ENCODE measurements at places on chromosomes 5 and 9.
A peak's percentile ranks its signal among the peaks of the same experiment; 100 is the strongest.

DNA sequence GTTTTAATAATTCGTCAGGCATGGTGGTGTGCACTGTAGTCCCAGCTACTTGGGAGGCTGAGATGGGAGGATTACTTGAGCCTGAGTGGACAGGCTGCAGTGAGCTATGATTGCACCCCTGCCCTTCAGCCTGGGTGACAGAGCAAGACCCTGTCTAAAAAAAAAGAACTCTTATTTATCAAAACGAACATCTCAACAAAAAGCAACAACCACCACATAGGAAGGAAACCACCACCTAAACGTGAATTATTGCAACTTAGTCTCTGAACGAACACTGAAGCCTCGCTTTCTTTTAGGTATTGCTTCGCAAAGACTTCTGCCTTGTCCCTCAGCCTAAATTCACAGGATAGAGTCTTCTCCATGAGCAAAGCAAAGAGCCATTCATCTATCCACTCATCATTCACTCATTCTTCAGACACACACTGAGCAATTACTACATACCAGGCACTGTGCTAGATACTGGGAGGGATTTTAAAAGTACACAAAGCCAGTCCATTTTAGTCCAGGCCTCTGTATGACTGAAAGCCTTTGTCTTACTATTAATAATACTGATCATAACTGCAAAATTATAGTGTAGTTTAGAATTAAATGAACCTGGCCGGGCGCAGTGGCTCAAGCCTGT, 57.4 kb downstream of the THBS4 start:
- DNase-seq = no peak

- DNase-seq = no peak
Observed at GRCh38 chr9:138075496-138075895, 197.9 kb downstream of the CACNA1B start.

DNA sequence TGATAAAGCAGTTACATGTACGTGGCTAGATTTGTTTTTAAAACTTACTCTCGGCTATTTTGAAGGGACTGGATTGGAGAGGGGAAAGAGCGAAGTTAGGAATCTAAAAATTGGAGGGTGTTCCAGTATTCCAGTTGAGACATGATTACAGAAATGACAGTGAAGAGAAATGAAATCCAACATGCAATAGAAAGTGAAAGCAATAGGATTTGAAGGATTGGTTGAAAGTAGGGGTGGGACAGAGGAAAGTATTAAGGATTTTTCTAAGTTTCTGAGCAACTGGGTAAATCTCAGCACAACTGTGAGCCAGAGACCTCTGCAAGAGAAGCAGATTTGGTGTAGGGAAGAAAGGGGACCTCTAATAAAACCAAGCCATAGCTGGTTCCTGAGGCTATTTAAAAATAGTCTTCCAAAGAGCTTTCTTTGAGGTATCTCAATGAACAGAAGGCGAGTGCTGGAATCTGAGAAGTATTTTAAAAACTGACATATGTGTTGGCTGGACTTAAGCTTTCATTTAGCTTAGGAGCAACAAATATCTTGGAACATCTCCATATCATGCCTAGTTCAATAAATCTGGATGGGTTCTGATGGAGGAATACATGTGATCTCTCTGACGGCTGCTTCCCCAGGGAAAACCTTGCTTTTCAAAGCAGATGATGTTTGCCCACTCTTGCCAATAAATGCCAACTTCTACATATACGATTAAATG, 110.4 kb upstream of the IFNK start:
- no peak for DNase-seq

DNA sequence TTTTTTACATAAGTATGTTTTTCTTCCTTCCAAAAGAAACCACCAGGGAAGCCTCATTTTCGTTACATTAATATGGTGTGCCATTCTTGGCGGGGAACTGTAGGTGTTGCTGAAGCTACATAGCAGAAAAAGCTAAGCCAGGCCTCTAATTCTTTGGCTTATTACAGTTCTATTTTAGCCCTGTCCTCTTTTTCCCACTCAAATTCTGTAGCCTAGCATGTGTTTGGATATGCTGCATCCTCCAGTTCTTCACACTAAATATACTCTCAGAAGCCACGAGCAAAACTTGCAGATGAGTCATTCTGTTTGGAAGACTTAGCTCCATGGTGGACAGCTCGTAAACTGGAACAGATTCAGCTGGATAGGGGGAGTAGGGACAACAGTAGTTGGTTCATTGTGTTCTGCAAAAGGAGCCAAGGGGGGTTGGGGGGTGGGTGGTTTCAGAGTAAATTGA, 369.4 kb downstream of the TMEM161B start:
- no peak for DNase-seq

DNA sequence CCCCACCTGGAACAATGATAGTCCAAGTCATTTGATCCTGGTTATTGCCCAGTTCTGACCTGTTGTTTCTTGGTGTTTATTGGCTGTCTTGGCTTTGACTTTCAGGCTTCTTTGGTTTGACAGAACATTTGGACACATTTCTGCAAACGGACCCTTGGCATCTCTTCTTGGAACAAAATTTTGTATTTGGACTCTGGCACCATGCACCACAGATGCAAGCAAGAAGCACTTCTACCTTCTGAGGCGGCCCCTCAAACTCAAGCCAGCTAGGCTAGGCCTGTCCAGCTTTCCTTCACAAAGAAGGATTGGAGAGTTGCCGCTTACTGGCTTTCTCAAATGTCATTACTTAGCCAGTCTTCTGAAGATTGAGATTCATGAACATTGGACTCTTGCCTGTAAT, 23.1 kb upstream of the FGF10 start:
- DNase-seq = no peak

- no peak for DNase-seq
Observed at GRCh38 chr9:103296189-103296588, 301.1 kb downstream of the CYLC2 start.

DNA sequence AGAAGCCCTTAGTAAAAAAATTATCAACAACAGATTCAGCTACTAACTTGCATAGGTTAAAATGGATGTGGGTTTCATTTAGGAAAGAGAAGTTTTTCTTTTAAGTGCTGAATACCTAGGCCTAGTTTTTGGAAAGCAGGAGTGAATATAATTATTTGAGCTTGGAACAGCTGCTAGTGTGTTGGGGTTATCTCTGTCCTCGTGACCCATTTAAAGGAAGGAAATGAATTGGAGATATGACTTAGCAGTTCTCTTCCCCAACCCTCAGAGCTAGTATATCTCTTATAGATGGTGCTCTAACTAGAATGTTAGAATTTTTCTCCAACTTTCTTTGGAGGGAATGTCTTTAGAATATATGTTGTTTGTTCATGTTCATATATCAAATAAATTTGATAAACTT, 38.6 kb downstream of the ZNF366 start:
- no peak for DNase-seq

DNA sequence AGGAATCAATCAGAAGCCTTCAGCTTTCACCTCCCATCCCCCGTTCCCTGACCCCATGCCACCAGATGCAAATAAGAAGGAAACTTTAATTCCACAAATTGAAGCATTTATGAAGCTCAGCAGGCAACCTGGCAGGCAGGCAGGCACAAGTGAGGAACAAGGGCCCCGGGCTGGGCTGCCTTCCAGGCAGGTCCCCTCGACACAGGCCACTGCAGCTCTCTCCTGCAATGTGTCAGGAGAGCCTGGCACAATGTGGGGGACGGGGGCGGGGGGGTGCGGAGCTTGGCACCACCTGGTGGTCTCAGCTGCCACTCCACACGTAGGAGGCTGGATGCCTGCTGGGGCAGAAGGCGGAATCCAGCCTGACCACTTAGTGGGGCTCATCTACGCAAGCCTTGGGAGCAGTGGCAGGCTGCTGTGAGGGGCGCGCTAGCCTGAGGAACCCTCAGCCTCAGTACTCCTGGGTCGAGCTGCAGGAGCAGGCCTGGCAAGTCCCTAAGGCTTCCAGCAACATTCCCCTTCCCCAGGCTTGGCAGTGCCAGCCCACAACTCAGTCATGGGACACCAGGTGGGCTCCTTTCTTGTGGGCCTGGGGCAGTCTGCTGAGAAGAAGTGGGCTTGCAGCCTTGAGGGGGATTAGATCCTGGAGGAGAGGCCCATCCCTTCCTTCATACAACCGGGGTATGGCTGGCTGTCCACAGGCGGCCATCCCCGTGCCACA, 50.2 kb upstream of the KCNMB1 start:
- DNase-seq = no peak

GRCh38 chr9:91378695-91379127, 17.0 kb upstream of the AUH start:
- DNase-seq = no peak

- DNase-seq = no peak
Observed at GRCh38 chr5:127961006-127961762, 122.4 kb upstream of the SLC12A2 start.

DNA sequence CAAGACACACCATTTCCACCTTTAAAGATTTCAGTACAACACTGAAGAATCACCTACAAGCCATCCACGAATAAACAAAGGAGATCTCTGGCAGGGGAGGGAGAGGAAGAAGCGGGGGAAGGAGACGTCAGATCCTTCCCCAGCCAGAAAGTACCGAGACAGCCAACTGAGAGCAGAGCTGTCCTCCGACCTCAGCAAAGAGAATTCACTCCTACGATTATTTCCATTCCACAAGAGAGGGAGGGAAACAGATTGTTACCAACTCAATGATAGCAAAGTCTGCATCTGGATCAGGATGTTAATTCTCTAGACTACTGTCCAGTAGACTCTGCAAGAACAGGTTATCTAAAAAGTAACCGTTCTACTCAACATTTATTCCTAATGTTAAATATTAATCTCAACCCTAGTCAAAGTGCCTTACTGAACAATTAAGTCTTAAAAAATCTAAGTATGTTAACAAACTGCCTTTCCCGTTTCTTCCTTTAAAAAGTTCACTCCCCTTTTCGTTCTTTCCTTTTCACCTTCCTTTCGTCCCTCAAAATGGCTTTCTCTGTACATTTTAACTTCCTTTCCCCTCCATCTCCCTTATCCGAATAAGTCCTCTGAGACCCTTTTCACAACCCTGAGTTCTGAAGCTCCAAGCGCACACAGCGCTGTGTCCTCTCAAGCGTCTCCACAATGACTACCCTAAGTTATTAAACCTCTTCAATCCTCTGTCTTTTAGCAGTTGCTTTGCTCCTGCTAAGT, 1.4 kb downstream of the CHD1 start:
- peak; percentile 28 for DNase-seq

GRCh38 chr5:170565072-170565471, 61.3 kb downstream of the KCNIP1 start:
- no peak for DNase-seq

DNA sequence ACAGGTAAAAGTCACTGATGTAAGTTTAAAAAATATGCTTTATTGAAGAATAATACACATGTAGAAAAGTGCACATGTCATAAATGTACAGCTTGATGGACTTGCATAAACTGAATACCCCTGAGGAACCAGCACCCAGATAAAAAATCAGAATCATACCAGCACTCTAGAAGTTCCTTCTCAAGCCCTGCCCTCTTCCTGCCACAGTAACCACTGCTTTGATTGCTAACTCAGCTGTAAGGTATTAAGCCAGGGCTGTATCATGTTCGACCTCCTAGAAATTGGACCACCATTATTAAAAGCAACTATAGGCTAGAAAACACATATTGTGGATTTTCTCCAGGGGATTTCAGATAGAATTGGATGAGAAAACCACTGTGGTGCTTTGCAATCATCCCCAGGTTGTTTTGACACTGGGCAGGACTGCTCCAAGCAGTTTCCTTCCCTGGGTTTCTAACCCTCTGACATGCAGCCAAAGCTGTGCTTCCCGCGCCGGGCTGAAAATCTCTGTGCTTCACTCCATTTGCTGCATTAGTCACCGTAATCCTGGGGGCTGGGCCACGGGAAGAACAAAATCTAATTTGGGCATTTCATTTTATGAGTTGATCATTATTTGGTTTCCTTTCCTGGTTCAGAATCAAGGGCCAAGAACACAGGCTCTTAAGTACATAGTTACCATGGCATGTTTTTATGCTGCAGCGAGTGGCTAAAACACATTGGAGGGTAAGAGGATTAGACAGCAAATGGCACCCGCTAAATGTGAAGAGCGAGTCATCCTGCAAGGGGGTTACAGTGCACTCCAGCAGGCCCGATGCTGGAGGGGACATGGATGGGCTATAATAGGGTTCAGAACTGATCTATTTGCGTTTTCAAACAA, 139.4 kb upstream of the IL12B start:
- DNase-seq = no peak

- DNase-seq = no peak
Observed at GRCh38 chr9:136921718-136922117, 22.8 kb downstream of the FBXW5 start.

DNA sequence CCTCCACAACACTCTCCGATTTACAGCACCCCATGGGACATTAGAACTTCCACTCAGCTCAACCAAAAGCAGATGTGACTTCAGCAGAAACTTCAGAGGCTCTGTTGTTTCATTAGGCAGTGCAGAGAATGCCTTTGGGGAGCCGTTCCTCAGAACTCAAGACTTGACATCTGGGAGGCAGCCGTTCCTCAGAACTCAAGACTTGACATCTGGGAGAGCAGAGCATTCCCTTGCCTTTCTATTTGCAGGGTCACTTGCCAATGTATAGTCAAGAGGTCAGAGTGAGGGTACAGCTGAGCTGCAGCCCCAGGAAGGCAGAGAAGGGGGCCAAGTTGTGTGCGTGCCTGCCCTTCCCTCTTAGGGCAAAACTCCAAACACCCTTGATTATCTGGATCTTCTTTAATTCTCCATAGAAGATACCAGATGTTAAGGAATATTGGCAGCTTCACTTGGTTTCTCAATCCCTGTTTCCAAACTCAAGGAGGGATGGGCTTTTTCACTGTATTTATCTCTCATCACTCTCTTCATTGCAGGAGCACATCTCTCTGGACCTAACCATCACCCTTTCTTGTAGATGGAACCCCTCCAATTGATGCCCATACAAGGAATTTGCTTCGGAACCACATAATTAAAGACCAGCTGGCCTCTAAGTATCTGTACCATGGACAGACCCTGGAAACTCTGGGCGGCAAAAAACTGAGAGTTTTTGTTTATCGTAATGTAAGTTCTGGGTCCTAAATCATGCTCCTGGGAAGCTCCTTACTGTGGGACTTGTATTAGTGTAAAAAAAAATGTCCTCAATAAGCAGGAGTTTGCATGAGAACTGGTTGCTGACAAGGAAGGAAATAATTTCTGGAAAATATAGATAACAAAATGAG, 25.6 kb downstream of the TGFBI start:
- DNase-seq = no peak

All from stimulated activated CD8-positive, alpha-beta memory T cell treated with anti-CD3 and anti-CD28 coated beads, Interleukin-4, amount 100 ng/mL, for 4 hours (primary cell).